ENCODE measurements at places on chromosomes 3 and 15.

GRCh38 chr3:190064112-190064511 is 56.6 kb downstream of the P3H2 start:
- DNase-seq: no peak

DNA sequence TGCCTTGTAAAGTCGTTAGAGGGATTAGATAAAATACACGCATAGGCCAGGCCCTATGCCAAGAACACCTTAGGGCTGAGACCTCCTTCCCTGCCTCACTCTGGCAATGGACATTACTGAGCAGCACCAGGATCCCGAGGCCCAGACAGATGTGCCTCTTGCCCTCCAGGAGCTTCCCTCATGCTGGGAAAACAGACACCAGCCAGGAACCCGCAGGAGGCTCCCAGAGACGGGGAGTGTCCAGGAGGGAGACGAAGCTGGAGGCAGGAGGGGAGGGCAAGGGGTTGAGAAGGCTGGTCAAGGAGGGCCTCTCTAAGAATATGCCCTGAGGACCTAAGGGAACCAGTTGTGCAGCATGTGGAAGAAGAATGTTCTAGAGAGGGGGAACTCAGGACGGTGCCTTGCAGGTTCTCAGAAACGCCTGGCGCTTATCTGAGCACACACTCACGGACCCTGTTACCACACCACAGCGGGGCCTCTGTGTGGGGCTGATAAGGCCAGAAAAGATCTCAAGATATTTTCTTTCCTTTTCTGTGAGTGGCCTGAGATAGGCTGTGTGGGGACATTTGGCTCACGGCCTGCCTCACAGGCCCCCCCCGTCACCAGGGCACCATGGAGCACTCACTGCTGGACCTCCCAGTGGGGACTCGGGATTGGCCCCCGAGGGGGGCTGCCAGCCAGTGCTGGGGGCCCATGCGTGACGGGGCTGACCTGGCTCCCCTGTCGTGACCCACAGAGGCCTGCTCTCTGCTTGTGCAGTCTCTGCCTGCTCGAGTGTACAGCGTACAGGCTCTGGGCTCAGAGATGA is 22.0 kb upstream of the CYP11A1 start:
- no peak for DNase-seq

DNA sequence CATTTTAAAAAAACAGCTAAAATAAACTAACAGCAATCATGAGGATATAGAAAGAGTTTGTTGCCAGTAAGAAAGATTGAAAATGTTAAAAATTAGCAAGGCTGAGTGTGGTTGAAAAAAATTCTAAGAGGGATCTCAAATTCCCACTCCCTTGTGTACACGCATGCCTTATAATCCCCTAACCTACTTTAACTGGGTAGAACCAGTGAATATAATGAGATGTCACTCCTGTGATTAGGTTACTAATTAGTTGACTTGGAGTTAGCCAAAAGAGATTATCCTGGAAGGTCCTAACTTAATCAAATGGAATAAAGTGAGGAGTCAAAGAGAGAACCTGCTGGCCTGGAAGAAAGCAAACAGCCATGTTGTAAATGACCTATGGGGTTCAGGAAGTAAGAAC is 286.0 kb upstream of the TGFBR2 start:
- no peak for DNase-seq

DNA sequence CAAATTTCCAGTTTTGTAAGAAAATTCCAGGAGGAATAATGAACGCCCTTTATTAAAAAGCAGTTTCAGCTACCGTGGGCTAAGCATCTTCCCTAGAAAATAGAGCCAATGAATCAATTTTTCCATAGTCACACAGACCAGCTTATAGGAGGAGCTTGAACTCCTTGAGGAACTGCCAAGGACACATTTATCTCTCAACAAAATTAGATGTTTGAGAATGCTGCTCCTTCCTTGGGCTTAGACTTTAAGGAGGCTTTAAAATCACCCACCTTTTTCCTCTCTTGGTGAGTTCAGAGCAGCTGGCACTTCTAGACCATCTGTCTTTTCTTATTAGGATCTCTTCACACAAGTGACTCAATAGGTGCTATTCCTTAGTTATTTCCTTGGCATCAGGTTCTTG is 588.0 kb downstream of the SQOR start:
- no peak for DNase-seq

DNA sequence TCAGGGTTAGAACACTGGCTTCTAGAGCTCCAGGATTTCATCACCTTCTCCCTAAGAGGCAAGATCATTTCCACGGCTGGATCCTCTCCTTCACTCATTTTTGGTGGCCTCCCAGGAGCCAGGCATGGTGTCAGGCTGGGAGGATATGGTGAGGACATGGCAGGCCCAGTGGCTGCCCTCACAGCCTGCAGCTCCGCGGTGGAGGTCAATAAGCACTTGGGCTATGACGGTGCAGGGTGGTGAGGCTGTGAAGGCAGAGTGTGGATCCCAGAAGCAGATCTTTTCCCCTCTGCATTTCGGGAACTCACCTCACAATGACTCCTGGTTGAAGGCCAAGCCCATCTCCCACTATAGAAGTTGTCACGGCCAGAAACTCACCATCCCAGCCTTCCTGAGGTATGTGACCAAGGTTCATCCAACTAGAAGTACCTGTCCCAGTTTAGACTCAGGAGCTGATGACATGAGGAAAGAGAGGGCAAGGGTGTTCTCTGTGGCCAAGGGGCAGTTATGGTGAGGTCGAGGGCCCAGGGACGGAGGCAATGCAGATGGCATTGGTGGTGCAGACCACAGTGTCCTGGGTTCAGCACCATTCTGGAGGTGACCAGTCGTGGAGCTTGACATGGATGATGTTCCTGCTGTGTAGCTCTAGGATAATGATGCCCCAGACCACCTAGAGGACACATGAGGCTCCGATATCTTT is 100.1 kb upstream of the SMAD3 start:
- DNase-seq: no peak

- DNase-seq: no peak
These were observed 78.8 kb upstream of the SETMAR start for GRCh38 chr3:4224331-4224730.

- DNase-seq: no peak
These were observed 51.3 kb downstream of the TLNRD1 start for GRCh38 chr15:81052046-81052445.
